ENCODE measurements at places on chromosomes 2 and 18. TPM values are rescaled to one million over a fixed set of nuclear protein-coding genes. Genes with fewer than 3 reads are reported as not detected.
A peak's percentile ranks its signal among the peaks of the same experiment; 100 is the strongest.

- DNase-seq = no peak
These were observed 13.1 kb downstream of the MOCOS start for GRCh38 chr18:36200354-36200771.

Gene COL4A4
- polyA plus RNA-seq = 50.9 TPM

DNA sequence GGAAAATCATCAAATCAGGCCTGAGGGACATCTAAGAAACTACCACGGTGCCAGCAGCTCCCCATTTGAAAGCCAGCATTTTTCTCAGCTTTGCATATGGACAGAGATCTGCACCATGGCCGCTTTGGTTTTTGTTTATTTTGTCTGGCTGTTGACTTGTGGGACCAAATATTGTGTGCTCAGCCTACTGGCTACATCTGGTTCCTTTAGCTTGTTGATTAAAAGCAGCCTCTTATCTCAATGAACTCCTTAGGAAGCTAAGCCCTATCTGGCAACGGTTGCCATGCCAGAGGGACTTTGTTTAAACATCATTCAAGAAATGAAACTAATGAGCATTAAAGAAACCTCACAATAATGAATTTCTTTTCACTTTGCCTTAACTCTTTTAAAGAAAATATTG is 32.4 kb upstream of the CCDC150 start:
- DNase-seq = no peak

- DNase-seq = peak; percentile 23
These were observed 558.8 kb upstream of the CDH2 start for GRCh38 chr18:28735731-28736130.

DNA sequence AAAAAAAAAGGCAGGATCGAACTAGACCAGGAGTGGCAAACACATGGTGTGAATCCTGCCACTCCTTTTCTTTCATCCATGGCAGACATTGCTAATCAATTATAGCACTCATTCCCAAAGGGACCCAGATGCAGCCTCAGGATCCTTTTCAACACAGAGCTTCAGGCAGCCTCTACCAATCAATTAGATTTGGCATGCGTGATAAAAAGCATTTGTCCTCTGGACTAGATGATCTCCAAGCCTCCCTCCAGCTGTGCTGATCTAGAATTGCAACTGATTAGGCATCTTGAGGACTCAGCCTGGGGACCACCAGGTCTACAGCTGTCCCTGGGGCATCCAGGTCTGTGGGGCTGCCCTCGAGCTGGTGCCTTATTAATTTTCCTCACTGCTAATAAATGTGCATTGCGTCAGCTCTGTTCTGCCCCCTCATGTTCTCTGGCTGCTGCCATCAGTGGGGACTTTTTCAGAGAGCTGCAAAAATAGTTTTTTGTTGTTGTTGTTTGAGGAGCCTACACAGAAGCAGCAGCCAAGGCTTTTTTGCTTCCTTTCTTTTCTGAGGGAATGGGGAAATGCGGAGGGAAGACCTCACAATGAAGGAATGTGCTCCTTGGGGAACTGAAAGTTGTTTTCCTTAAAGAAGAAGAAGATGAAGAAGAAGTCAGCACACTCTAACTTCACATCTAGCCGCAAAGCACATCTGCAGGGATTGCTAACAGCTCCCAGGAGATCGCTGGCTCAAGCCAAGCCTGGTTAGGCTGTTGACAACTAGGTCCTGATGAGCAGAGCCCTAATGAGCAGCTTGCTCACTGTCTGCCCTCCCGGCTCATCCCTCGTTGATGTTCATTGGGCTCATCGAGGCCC is 8.8 kb upstream of the ATOH8 start:
- DNase-seq = no peak

- DNase-seq = no peak
These were observed 35.6 kb downstream of the IFIH1 start for GRCh38 chr2:162282765-162283425.

DNA sequence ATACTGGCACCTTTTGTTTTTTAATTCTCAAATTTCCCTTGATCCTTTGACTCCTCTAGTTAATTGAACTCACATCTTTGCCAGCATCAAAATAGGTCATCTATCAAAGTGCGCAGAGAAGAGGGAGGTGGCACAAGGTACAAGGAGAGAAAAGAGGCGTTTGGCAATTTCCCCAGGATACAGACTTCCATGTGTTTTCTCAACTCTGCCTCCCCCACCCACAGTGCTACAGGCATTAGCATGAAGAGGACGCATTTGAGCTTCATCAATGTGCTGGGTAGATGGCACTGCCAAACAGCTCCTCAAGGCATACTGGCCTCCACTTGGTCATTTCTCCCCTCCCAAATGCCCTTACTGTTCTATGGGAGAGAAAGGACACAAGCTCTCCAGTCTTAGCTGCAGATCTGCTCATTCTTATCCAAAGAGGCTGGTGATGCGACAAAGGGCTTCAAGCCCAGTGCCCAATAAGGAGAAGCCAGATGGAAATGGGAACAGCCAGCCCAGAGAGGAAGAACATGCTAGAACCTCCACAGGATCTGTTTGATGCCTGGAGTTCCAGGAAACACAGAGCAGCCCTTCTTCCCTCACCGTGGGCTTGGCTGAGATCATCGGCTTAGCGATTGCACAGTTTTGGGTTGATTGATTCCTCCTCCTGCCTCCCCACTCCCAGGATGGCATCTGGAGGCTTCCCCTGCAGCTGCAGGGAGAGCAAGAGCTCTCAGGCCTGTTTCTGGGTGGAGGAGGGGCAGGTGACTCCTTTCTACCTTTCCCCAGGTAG is 144.7 kb upstream of the SMAD2 start:
- no peak for DNase-seq

Gene ERFE
- 6.0 TPM for polyA plus RNA-seq

DNA sequence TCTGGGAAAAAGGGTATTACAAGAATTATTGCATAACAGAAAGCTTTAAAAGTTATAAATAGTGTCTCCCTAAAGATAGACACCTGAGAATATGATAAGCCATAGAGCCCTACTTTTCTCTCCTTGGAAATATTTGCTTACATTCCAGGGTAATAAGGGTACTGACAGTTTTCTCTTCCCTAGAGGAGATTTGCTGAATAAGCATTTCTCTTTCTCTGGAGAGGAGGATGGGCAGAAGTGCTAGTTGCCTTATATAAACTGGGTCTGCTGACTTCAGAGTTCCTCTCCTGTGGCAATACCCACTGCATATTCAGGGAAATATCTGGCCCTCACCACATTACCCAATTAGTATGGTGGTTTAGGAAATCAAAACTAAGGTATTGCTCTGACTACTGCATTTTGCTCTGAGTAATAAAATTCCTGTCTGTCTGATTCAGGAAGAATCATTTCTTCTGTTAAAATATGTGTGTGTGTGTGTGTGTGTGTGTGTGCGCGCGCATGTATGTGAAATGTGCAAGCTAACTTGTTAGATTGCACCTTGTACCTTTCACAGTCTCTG is 1391.3 kb downstream of the DSC3 start:
- DNase-seq = no peak

Data from renal pelvis (tissue), 12 donors.